ENCODE measurements at places on chromosomes 1 and 21.

DNA sequence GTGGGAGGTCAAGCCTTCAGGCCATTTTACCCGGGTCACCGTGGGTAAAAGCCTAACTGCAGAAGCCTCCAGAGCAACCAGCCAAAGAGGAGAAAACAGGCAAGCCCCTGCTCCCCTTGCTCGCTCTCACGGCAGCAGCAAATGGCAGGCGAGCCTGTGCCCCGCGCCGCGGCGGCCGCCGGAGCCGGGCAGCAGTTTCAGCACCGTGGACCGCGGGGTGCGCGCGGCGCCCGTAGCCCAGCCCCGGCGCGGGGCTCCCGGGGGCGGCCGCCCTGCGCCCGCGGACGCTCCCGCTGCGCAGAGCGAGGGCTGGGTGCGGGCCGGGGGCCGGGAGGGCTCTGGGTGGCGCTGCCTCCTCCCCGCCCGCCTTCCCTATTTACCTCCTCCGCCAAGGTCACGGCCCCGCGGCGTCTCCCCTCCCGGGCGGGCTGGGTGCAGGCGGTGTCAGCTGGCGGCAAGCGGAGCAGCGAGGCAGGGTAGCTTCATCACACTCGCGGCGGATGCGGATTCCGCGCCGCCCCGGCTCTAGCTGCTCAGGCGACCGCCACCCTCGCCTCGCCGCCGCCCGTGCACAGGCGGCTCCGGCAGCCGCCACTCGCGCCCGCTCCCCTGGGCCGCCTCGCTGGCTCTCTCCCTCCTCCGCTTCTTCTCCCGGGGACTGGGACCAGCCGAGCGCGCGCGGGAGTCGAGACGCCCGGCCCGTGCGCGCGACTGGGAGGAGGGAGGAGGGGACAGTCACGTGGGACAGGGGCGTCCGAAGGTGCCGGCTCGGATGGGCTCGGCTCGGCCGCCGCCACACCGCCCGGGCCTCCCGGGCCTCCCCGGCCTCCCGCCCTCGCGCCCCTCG, at the start of gene RGS7:
TSS of gene RGS7 (minus strand) at position 687 of the 847 bp plus-strand sequence.
- no peak for DNase-seq

DNA sequence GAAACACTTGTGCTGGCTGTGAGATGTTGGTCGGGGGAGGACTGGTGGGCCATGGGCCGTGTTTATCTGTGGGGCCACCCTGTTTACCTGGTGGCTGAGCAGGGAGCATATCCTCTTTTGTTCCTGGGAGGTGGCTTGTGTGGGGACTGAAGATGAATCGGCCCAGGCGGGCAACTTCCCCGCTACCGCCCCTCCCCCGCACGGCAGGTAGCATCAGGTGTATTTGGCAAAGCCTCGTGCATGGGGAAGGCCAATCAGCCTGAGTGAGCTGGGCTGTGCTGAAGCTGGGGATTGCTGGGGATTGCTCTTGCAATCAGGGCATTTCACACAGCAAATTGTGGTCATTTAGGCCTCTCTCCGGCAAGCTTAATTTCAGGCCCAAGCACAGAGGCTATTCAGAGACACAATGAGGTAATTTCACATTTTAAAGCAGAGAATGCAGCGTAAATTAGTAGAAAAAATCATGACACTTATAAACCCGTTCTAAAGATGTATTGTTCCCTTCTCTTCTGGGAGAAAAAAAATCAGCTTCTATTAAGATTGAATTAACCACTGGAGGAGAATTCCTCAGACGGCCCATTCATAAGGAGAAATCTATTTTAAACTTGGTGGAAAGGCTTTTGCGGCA, 197.7 kb upstream of the POU3F1 start:
- DNase-seq = no peak

DNA sequence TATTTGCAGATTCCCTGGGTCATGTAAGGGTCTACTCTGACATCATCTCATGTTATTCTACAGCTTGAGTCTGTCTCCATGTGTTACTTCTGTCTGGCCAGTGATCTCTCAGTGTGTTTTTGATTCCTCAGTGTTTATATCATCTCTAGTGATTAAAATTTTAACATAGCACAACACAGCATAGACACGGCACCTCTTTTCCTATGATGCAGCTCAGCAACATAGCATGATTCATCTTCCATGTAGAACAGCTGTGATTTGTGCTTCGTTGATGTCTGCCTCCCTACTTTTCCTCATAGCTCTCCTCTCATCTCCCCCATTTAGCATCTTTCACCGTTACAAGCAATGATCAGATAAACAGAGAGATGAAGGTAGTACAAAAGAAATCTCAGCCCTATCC, 163.9 kb upstream of the DPT start:
- DNase-seq = no peak

- no peak for DNase-seq
Measured at GRCh38 chr1:28966617-28967016, 52.2 kb downstream of the EPB41 start.

DNA sequence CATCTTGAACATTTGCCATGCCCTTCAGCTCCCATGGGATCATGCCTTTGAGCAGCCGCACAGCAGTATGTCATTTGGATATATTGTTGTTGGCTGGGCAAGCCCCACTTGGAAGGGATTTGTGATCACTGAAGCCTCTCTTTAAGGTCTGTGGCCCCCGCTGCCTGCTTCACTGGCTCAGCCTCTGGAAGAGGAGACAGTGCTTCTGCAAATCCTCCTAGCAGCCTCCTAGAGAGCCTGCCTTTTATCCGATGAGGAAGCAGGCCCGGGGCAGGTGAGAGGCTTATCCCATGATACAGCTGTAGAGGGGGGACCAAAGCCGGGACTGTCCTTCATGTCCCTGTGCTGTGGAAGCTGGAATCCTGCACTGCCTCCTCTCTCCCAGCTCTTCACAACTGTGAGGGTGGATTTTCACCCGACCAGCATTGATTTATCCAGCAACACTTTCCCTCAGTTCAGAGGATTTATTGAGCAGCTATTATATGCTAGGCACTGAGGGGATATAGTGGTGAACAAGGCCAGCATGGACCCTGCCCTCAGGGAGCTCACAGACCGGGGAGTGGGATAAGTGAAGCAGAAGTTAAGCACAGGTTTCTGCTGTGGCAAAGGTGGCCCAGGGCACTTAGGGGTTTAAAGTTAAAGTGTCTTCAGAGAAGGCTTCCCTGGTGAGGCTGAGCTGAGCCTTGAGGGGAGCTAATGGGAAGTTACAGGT, 3.9 kb downstream of the TMEM61 start:
- DNase-seq = no peak

- DNase-seq = no peak
Measured at GRCh38 chr1:158005224-158005623, 11.8 kb downstream of the KIRREL1 start.

GRCh38 chr1:229089586-229090208, 181.2 kb upstream of the RAB4A start:
- DNase-seq = no peak

GRCh38 chr1:231964241-231964640, 337.7 kb downstream of the DISC1 start:
- DNase-seq = no peak

GRCh38 chr1:205947024-205947423, 3.8 kb upstream of the SLC26A9 start:
- DNase-seq = no peak
